ENCODE measurements at places on chromosomes 1 and 21. TPM values are rescaled to one million over a fixed set of nuclear protein-coding genes. Genes with fewer than 3 reads are reported as not detected.

The TLCD4 gene
- total RNA-seq: 6.0 TPM

- peak overlapping the region; percentile 49 for H3K27ac ChIP-seq
- H3K4me3 ChIP-seq: no peak overlapping the region
- H3K36me3 ChIP-seq: peaks cover 5% of the 10 kb centered on the region
- peaks cover 26% of the 10 kb centered on the region for H3K4me1 ChIP-seq
- DNase-seq: no peak
Observed at GRCh38 chr1:9561429-9561828, 22.2 kb downstream of the SLC25A33 start.

DNA sequence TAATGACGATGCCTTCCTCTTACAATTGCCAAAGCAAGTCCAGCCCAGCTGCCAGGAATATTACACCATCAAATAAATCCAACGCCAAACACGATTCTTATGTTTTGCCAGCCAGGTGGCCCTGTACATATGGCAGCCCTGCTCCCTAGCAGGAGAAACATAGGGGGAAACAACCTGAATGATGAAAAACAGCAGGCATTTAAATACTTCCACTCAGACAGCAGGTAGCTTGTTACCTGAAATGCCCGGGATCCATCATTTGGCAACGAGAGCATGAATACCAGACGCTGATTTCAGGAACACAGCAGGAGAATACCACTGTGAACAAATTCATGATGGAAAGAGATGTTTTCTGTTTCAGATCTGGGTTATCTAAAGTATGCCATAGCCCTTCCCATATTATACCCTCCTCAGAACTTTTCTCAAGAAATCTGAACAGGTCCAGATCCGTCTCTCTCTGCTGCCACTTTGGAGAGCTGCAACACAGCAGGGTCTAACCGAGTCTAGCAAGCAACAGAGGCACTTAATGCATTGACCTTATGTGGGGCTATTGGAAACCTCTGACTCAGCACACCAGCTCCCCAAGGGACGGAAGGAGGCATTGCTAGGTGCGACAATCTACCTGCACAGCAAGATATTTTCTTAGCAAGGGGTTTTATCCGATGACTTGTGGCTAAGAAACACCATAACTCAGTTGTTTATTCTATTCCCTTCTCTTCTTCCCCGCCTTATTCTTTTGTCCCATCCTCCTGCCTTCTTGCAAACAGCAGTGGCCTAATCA lies 166.3 kb downstream of the BARHL2 start:
- no peak overlapping the region for H3K4me3 ChIP-seq
- H3K27ac ChIP-seq: no peak overlapping the region
- no peaks in the 10 kb centered on the region for H3K4me1 ChIP-seq
- H3K36me3 ChIP-seq: no peaks in the 10 kb centered on the region
- no peaks in the 10 kb centered on the region for H3K27me3 ChIP-seq

DNA sequence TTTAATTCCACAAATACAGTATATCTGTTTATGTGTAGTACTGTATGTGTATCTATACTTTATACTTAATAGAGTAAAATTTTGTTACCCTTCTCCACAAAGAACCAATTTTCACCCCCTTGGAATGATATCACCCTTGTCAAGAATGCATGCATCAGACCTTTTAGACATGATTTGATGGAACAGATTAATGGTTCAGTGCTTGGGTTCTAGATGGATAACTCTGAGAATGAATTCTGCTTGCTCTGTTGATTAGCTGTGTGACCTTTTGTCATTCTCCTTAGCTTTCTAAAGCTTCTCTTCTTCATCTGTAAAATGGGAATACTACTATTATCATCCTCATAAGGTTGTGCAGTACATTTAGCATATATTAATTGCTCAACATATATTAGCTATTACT lies 105.1 kb downstream of the NEK7 start:
- H3K4me3 ChIP-seq: no peak overlapping the region
- DNase-seq: no peak
- no peak overlapping the region for H3K27ac ChIP-seq
- no peaks in the 10 kb centered on the region for H3K4me1 ChIP-seq
- no peaks in the 10 kb centered on the region for H3K27me3 ChIP-seq

DNA sequence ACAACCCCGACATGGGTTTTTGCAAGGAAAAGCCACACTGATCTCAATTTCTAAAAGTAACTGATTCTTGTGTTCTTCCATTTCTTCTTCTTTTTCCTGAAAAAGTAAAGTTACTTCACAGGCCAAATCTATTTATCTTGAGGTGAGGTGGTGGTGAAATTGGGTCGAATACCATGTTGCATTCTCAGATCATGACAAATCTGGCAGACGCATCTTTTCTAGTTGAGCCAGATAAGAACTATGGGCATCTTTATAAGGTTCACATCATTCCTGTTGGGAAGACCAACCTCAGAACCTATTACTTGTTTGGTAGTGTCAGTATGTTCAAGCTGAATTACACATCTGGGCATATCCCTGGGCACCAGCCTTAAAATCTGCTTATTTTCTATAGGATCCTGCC lies 78.6 kb upstream of the USP25 start:
- no peaks in the 10 kb centered on the region for H3K36me3 ChIP-seq
- H3K4me3 ChIP-seq: no peak overlapping the region
- H3K4me1 ChIP-seq: no peaks in the 10 kb centered on the region

GRCh38 chr1:156366378-156367166 lies 2.4 kb upstream of the RHBG start:
- H3K36me3 ChIP-seq: no peaks in the 10 kb centered on the region
- H3K4me3 ChIP-seq: no peak overlapping the region
- H3K4me1 ChIP-seq: peaks cover 14% of the 10 kb centered on the region

The ASAP3 gene
- 102 TPM for total RNA-seq

The NECTIN4 gene
- total RNA-seq: 188 TPM

DNA sequence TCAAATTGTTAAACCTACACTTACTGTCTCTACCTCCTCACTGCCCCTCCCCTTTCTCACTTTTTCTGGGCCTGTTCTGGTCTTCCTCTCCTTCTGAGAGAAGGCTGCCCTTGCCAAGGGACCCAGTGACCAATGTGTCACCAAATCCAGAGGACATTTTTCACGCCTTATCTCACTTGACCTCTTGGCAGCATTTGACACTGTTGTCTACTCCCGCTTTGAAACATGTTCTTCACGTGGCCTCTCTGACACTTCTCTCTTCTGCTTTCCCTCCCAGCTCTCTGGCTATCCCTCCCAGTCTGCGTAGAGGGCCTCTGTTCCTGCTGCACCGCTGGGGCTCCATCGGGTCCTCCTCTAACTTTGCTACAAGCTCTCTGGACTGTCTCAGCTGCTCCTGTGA lies 25.3 kb downstream of the KCNQ4 start:
- no peak overlapping the region for H3K4me3 ChIP-seq
- H3K27me3 ChIP-seq: no peaks in the 10 kb centered on the region
- H3K27ac ChIP-seq: no peak overlapping the region
- peaks cover 15% of the 10 kb centered on the region for H3K4me1 ChIP-seq
- DNase-seq: no peak
- H3K36me3 ChIP-seq: no peaks in the 10 kb centered on the region

DNA sequence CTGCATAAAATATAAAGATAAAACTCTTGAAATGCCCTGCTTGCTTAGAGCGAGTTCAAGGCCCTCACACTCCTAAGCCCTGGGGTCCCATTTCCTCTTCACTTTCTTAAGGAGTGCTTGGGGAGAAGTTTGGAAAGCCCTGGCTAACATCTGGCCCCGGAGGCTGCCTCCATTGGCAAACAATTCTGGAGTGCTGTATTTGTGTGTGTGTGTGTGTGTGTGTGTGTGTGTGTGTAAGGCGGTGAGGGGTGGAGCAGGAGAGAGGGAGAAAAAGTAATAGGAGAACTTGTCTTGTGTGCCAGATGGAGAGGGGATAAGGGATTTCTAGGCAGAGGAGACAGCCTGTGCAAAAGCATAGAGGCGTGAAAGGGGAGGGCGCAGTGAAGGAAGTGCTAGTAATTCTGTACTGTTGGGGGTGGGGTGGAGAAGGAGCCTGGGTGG lies 578 bp upstream of the TRIM62 start:
- peaks cover 38% of the 10 kb centered on the region for H3K4me1 ChIP-seq
- peak overlapping the region; percentile 72 for H3K4me3 ChIP-seq
- no peaks in the 10 kb centered on the region for H3K27me3 ChIP-seq
- H3K36me3 ChIP-seq: no peaks in the 10 kb centered on the region
- DNase-seq: no peak

The CNKSR1 gene
- 45.6 TPM for total RNA-seq

DNA sequence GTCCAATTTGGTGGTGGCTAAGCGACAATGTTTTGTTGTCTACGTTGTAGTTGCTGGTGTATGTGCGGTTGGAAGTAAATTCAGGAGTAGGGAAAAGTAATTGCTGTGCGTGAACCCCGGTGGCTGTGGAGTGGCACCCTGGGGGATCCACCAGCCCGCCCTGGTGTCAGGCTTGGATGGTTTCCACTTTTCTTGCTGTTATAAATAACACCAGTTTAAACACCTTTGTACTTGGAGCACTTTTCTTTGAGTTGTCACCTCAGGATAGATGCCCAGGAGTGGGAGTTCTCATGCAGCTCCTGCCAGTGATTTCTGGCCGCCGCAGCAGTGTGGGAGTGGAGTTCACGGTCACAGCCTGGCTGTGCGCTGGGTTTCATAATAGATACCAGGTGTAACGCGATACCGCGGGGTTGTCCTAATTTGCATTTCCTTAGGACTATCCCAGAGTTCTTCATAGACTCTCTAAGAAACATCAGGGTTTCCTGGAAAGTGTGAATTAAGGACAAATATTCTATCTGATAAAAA lies 12.8 kb upstream of the TMEM200B start:
- H3K27ac ChIP-seq: no peak overlapping the region
- no peak for DNase-seq
- H3K4me3 ChIP-seq: no peak overlapping the region
- peaks cover 19% of the 10 kb centered on the region for H3K4me1 ChIP-seq
- H3K27me3 ChIP-seq: peaks cover 3% of the 10 kb centered on the region

The CELA2B gene
- total RNA-seq: not detected

The SWT1 gene
- 7.7 TPM for total RNA-seq

GRCh38 chr1:9239622-9240401 lies 5.2 kb downstream of the H6PD start:
- H3K36me3 ChIP-seq: no peaks in the 10 kb centered on the region
- no peak for DNase-seq
- peaks cover 93% of the 10 kb centered on the region for H3K4me1 ChIP-seq
- H3K27me3 ChIP-seq: no peaks in the 10 kb centered on the region

The MYOG gene
- total RNA-seq: not detected

DNA sequence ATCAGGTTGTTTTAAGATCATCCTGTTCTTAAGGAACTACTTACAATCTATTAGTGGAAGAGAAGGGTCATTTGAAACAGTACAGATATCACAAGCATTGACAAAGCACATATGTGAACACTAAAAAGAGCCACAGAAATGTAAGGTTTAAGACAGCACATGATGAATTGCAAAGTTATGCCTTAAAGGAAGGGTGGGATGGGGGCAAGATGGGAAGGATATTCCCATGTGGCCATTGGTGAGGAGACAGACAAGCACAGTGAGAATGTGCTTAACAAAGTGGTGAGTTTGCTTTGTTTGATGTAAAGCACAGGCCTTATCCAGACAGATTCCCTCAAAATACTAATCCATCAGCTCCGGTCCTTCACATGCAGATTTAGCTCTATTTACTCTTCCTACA lies 151.6 kb upstream of the IVNS1ABP start:
- DNase-seq: no peak
- no peak overlapping the region for H3K4me3 ChIP-seq
- no peaks in the 10 kb centered on the region for H3K27me3 ChIP-seq
- no peak overlapping the region for H3K27ac ChIP-seq

DNA sequence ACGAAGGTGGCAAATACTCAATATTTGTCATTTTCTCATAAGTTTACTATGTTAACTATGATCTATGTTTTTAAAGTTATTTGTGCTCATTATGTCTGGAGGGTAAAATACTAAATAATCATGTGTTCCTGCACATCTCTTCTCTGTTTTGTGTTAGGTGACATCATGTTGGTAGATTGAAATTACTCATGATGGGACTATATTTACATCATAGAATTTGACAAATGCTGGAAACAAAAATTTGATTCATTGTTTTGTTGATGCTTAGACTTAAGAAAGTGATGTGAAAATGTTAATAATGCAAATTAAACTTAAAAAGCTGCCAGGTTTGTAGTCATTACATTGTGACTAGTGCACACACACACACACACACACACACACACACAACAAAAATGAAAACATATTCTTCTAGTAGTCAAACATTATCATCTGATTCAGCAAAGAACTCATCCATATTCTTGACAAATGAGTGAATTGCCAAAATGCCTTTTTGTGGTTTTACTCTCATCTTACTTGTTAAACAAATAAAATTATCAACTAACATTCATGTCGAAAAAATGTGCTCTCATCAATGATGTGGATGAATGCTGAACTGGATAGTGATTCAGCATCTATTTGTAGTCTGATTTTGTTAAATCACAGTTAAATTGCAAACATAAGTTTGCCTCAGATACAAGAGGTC lies 870.7 kb downstream of the BRINP3 start:
- no peaks in the 10 kb centered on the region for H3K36me3 ChIP-seq
- H3K4me3 ChIP-seq: no peak overlapping the region
- DNase-seq: no peak
- no peak overlapping the region for H3K27ac ChIP-seq
- H3K27me3 ChIP-seq: no peaks in the 10 kb centered on the region
- H3K4me1 ChIP-seq: no peaks in the 10 kb centered on the region

The MMEL1 gene
- not detected for total RNA-seq

GRCh38 chr21:23398726-23399125 lies 2208.6 kb downstream of the MRPL39 start:
- no peaks in the 10 kb centered on the region for H3K4me1 ChIP-seq
- no peak overlapping the region for H3K27ac ChIP-seq
- no peak for DNase-seq
- no peaks in the 10 kb centered on the region for H3K27me3 ChIP-seq
- H3K36me3 ChIP-seq: no peaks in the 10 kb centered on the region

DNA sequence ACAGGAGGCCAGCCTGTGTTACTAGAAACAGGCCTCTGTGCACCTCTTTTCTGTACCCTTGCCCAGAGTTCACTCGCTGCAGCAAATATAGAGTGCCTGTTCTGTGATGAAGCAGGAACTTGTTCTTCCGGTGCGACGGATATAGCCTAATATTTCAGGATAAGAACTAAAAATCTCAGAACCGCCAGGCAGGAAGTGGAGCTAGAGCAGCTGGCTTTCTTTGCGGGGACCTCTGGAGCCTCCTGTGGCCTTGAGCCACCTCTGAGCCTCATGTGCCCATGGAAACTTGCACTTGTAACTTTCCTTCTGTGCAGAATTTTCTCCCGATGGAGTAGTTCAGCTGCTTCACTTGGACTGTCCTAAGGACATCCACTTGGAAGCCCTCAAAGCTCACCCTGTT lies 44.5 kb upstream of the VAMP3 start:
- no peak overlapping the region for H3K4me3 ChIP-seq
- H3K36me3 ChIP-seq: no peaks in the 10 kb centered on the region
- no peak overlapping the region for H3K27ac ChIP-seq

- no peak overlapping the region for H3K27ac ChIP-seq
- no peak for DNase-seq
- no peak overlapping the region for H3K4me3 ChIP-seq
- no peaks in the 10 kb centered on the region for H3K27me3 ChIP-seq
- no peaks in the 10 kb centered on the region for H3K36me3 ChIP-seq
Observed at GRCh38 chr1:219076326-219076937, 97.2 kb upstream of the LYPLAL1 start.

DNA sequence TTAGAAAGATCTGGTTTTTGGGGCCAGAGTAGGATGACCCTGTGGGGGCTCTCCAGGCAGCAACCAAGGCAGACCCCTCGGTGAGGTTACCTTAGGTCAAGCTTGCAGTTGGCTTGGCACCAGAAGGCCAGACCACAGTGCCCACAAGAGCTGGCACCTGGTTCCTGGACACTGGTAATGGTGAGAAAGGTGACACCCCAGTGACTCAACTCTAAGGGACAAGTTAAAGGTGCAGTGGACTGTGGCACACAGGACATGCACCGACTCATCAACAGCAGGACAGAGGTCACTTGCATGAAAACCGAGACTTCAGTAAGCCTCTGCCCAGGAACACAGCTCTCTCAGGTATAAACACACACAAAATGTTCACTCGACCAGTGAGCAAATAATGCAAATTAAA lies 6.7 kb downstream of the LRRC38 start:
- no peak overlapping the region for H3K4me3 ChIP-seq
- H3K4me1 ChIP-seq: no peaks in the 10 kb centered on the region
- DNase-seq: no peak
- H3K27ac ChIP-seq: no peak overlapping the region
- peaks cover 32% of the 10 kb centered on the region for H3K27me3 ChIP-seq

Data from suprapubic skin (tissue), 4 donors.